ENCODE measurements at places on chromosomes 12 and 14.
A peak's percentile ranks its signal among the peaks of the same experiment; 100 is the strongest.

DNA sequence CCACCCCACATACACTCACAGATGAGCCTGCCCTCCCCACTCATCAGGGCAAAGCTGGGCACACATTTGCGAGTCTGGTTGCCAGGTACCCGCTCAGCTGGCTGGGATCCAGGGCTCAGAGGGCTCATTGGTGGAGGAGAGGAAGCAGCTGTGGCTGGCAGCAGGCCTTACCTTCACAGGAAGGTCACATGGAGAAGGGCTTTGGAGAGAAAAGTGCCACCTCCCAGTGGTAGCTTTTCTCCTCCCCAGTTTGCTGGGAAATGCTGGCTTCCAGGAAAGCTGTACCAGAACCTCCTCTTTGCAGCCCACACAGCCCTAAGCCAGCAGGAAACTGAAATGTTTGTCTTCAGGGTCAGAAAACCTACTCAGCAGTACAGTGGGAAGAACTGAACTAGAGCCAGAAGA, 55.6 kb downstream of the LGMN start:
- no peak for DNase-seq

GRCh38 chr12:2358986-2359658, 306.3 kb downstream of the CACNA1C start:
- no peak for DNase-seq

DNA sequence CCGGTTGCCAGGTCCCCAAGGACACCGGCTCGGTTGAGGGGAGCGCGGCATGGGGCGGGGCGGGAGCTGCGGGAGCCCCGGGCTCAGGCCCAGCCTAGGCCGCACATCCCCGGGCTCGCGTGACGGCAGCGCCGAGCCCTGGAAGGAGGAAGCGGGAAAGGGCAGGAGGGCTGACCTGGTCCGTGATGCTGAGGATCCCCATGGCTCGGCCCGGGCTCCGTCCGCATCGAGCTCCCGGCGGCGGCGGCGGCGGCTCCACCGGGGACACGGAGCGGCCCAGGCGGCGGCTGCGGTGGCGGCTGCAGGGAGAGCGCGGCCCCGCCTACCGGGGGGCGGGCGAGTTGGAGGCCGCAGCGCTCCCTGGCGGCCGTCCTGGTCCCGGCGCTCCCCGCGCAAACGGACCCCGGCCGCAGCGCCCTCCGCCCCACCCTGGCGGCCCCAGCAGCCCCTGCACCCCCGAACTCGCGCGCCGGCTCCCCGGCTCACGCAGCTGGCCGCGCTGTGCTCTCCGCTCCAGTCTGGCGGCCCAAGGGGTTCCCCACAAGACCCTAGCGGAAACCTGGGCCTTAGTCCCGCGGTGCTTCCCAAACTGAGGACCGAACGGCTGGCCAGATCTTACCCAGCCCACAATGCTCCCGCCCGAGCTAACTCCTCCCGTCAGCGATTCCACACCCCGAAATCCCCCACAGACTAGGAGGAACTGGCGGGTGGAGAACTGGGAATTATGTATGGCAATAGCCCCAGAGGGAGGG, at the start of gene ANKRD52:
Gene ANKRD52 (minus strand): TSS at position 317 of the 752 bp plus-strand sequence. CDS start 115 bp downstream, at position 202.
- DNase-seq = peak; percentile 71

GRCh38 chr12:31524791-31525495, 66.0 kb downstream of the DENND5B start:
- DNase-seq = no peak

DNA sequence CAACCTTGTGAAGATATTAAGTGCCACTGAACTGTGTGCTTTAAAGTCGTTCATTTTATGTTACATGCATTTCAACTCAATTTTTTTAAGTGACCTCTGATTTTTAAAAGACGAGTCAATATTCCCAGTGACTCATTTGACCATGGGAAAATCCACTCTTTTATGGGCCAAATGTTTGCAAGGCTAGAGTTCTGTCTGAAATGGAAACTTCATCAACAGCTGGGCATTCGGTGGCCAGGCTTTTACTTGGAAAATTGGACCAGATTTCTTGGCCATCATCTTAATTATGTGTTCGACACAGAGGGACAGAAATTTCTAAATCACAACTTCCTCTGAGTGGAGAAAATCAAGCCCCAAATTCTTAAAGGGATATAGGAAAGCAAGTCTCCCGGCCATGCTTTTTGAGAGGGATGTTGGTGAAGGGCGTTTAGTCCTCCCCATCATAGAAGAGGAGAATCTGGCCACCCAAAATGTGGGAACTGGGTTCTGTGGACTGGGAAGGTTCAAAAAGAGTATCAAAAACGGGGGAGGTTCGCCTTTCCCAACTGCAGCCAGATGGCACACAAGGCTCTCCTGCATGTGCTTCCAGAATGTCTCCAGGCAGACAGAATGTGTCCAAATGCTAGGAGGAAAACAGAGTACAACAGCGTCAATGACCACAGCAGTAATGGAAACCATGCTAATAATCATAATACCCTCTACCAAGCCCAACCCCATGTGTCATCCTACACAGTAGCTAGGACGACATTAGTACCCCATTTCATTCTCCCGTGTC, 40.9 kb upstream of the FZD10 start:
- DNase-seq = no peak

DNA sequence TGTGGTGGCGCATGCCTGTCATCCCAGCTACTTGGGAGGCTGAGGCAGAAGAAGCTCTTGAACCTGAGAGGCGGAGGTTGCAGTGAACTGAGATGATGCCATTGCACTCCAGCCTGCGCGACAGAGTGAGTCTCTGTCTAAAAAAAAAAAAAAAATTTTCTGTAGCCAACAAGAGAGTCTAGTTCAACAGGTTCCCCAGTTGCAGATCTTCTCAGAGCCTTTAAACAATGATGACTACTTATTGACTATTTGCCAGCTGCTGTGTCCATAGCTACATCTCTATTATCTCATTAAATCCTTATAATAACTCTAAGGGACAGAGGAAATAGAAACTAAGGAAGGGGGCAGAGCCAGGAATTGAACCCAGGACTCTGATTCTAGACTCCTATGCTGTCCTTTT, 15.2 kb upstream of the MYL2 start:
- DNase-seq = no peak

GRCh38 chr12:77324416-77324762, 259.0 kb upstream of the E2F7 start:
- no peak for DNase-seq

All from stimulated activated CD8-positive, alpha-beta memory T cell treated with anti-CD3 and anti-CD28 coated beads, Interleukin-15, amount 100 ng/mL, for 48 hours (primary cell).